ENCODE measurements at places on chromosomes 4 and X.

- no peak for DNase-seq
These were observed 8.3 kb downstream of the GPR82 start for GRCh38 chrX:41732260-41732659.

GRCh38 chrX:48357681-48358080 is 1.2 kb upstream of the SSX3 start:
- no peak for DNase-seq

- no peak for DNase-seq
These were observed 23.1 kb downstream of the AFF2 start for GRCh38 chrX:148523303-148524080.

DNA sequence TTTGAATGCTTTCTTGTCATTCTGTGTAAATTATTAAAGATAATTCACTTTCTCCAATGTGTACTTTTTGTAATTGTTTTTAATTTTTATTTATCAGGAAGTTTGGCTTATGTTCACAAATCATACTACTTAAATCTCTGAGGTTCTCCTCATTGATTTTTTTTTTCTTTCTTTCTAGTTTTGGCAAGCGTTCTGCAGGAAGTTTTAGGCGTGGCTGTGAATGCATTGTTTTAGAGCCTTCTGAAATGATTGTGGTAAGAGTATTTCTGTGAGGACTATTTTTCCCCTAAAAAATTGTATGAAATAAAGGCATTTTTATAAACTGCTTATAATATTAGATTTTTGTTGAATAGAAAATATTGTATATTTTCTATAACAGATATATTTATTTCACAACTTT is 135.8 kb downstream of the RAPGEF2 start:
- no peak for DNase-seq

- DNase-seq, result no peak
These were observed 93.3 kb downstream of the TMEM47 start for GRCh38 chrX:34563804-34564203.

GRCh38 chrX:49291615-49292337 is 11.7 kb upstream of the GAGE10 start:
- peak; percentile 68 for DNase-seq

- no peak for DNase-seq
These were observed 17.0 kb upstream of the TBL1X start for GRCh38 chrX:9447906-9448305.

GRCh38 chr4:59339631-59340030 is 1860.5 kb upstream of the ADGRL3 start:
- DNase-seq, result no peak

GRCh38 chr4:41154814-41155177 is 59.5 kb downstream of the APBB2 start:
- DNase-seq, result no peak

DNA sequence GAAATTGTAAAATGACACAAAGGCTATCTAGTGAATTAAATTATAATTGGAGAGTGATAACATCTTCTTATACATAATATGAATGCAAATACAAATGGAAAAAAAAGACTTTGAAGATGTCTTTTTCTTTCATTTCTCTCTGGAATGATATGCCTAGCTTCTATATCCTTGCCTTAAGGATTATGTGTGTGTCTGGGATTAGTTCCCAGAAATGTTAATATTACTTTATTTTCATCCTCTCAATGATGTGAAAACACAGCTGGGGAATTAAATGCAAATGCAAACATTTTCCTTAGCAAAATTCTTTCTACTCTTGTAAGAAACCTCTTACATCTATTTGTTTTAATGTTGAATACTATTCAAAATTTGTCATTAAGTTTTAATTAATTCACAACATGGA is 441.9 kb downstream of the FSTL5 start:
- DNase-seq, result no peak

- no peak for DNase-seq
These were observed 31.0 kb upstream of the SLC25A4 start for GRCh38 chr4:185112104-185112503.

GRCh38 chrX:18674417-18674787 is 2.5 kb upstream of the RS1 start:
- peak; percentile 17 for DNase-seq

- no peak for DNase-seq
These were observed 1.9 kb upstream of the CHST7 start for GRCh38 chrX:46571423-46572339.

DNA sequence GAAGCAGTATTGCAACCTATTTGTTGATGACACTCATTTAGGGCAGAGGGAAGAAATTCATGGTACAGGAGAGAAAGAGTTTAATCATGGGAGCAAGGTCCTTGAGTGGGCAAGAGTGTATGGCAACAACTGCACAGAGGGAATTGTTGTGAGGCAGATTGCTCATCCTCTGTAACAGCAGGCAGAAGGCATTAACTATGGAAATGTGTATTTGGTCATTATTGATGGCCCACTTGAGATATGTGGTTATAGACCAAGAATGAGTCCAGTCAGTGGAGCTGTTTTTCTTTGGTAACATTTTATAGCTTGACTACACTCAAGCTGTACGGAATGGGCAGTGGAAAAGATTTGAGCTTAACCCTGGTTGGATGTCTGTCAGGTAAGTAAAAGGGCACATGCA is 15.9 kb downstream of the PLRG1 start:
- DNase-seq, result no peak

GRCh38 chr4:83178029-83178428 is 63.5 kb upstream of the PLAC8 start:
- DNase-seq, result no peak

DNA sequence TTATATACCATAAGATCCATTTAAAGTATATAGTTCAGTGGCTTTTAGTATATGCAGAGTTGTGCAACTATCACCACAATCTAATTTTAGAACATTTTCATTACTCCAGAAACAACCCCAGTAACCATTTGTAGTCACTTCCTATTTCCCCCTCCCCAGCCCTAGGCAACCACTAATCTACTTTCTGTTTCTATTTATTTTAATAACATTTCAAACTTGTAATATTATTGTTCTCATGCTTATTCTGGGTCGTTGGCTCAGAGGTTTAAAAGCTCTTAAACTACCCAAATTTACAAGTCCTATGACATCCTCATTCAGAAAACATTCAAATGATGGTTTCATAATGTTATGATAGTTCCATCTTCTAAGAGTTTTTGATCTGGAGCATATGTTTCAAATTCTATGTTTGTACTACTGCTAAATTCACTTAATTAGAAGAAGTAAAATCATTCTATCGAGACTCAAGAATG is 18.4 kb downstream of the XIAP start:
- no peak for DNase-seq

DNA sequence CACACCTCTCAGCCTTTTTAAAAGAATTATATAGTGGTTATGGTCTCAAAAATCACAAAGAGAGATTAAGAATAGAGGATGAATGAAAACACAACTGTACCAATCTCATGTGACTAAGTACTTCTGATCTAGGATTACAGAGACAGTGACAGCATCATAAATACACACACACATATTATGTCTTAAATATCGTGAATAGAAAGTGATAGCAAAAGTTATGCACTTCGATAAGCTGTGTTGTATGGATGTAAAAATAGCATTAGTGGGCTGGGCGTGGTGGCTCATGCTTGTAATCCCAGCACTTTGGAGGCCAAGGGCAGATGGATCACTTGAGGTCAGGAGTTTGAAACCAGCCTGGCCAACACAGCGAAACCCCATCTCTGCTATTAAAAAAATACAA is 25.0 kb downstream of the GYPA start:
- no peak for DNase-seq

DNA sequence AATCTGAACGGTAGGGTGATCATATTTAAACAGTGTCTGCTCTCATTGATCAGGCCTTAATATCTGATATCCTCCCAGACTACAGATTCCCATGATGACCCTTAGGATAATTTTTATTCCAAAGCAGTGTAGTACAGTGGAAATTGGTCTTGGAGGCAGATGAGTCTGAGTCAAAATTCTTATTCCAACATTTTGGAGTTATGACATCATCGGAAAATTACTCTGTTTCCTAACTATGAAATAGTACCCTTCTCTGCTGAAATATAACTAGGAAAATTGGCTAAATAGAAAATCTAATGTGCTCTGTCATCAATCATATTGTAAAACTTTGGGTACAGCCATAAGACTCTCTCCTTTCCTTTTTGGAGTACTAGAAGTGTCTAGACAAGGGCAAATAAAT is 583.3 kb downstream of the STPG2 start:
- DNase-seq, result no peak

GRCh38 chr4:147284935-147285334 is 196.0 kb upstream of the EDNRA start:
- DNase-seq, result no peak

DNA sequence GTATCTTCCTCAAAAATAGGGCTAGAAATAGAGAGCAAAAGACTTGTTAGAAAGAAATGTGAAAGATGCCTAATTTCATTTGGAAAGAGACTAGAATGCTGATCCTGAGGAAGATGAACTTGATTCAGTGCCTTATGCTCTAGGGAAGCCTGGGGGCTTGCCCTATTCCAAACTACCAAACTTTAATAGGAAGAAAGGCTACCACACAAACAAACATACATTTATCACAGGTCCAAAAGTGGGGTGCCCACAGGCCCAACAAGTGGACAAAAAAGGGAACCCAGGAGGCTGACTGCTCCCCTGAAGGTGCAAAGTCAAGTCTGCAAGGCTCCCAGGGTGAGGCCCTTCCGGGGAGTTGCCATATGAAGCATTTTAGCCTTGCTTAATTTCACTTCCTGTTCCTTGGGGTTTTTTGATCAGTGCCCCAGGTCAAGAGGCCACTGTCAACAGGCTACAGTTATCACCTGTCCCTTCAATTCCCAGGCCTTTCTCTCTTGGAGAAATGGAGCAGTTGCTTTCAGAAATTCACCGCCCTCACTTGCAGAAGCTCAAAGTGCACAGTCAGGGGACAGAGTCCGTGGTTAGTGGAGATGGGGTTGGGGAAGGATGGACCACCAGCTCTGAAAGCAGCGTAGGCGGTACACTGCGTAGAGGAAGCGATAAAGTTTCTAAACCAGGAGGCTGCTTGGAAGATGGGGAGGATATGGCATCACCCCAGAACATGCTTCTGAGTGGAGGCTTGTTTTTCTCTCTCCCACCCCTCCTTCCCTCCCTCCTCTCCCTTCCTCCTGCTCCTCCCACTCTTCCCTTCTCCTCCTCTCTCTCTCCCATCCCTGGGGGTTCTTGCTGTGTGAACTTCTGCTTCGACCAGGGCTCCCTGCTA is 36.4 kb downstream of the TMEM154 start:
- no peak for DNase-seq

Measured in HEK293T (cell line).